GM23248 (cell line): ENCODE measurements at places on chromosomes 3 and 15.

DNA sequence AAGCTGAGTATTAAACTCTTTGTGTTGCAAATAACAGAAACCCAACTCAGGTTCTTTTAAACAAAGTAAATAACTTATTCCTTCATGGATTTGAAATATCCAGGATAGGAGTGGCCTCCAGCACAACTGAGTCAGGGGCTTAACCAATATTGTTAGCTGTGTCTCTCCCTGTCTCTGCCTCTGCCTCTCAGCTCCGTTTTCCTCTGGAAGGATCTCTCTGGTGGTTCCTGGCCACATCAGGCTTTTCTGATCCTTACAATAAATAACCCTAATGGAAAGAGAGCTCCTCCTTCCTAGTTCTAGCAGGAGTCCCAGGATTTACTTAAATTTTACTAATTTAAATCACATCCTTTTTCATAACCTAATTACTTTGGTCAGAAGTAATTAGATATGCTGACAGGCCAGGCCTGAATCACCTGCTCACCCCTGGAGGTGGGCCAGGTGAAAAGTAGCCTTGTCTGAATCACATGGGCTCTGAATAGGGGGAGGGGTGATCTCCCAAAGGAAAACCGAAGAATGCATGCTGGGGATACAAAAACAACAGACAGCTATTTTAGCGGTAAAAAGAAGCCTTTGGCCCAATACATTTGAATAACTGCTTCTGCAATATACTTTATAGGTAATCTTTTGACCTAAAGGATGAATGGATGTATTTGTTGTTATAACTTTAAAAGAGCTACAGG, 75.4 kb downstream of the REC114 start:
- H3K27me3 ChIP-seq: no peaks in the 10 kb centered on the region
- no peak for DNase-seq
- H3K4me3 ChIP-seq: no peak overlapping the region
- H3K36me3 ChIP-seq: no peaks in the 10 kb centered on the region

DNA sequence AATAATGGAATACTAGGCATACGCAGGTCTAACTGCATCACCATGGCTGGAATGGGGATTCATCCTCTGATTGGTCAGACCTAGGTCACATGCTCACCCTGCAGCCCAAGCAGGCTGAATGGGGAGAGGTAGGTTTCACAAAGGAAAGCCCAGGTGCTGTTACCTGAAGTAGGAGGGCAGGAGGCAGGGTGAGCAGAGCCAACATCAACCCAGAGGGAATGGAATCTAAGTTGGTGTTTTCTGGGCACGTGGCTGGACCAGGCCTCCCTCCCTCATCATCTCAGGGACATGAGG, 6.7 kb upstream of the H1-8 start:
- H3K27ac ChIP-seq: no peak overlapping the region
- H3K27me3 ChIP-seq: no peaks in the 10 kb centered on the region
- no peaks in the 10 kb centered on the region for H3K36me3 ChIP-seq
- no peak for DNase-seq
- H3K4me1 ChIP-seq: no peaks in the 10 kb centered on the region

DNA sequence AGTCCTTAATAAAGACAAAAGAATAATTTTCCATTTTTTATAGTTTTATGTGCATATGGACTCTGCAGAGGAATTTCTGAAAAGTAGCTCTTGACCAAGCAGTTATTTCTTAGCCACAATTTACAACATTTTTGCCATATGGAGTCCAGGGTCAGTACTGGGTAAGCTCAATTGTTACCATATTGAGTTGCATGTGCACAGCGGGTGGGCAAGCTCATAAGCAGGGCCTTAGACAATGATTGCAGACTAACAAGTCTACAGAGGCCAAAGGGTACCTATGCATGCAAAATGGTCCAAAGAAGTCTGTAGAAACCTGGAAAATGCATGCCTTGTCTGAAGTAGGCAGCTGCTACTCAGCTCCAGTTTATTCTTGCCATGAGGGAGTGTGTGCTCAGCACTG, 19.0 kb upstream of the ARHGEF26 start:
- H3K4me1 ChIP-seq: peaks cover 6% of the 10 kb centered on the region; the same call in 1 of the 2 replicates
- H3K36me3 ChIP-seq: no peaks in the 10 kb centered on the region
- H3K4me3 ChIP-seq: no peak overlapping the region
- no peaks in the 10 kb centered on the region for H3K27me3 ChIP-seq
- no peak for DNase-seq
- no peak overlapping the region for H3K27ac ChIP-seq

DNA sequence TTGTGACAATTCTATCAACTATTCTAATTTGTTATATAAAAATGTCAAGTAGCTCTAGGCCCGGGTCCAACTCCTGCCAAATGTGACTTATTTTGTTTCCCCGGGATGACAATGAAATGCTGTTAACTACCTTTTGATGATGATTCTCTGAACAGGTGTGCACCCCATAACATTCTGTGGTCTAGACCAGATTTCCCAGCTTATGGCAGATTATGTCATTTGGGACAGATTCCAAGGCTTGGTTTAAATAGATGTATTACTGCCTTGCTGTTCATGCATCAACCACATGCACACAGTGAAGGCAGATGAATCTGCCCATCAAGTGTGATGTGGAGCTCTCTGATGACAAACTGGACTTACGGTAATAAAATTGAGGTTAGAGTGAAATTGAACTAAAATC, 150.5 kb downstream of the MECOM start:
- no peak overlapping the region for H3K4me3 ChIP-seq
- H3K36me3 ChIP-seq: no peaks in the 10 kb centered on the region
- DNase-seq: no peak
- no peak overlapping the region for H3K27ac ChIP-seq

DNA sequence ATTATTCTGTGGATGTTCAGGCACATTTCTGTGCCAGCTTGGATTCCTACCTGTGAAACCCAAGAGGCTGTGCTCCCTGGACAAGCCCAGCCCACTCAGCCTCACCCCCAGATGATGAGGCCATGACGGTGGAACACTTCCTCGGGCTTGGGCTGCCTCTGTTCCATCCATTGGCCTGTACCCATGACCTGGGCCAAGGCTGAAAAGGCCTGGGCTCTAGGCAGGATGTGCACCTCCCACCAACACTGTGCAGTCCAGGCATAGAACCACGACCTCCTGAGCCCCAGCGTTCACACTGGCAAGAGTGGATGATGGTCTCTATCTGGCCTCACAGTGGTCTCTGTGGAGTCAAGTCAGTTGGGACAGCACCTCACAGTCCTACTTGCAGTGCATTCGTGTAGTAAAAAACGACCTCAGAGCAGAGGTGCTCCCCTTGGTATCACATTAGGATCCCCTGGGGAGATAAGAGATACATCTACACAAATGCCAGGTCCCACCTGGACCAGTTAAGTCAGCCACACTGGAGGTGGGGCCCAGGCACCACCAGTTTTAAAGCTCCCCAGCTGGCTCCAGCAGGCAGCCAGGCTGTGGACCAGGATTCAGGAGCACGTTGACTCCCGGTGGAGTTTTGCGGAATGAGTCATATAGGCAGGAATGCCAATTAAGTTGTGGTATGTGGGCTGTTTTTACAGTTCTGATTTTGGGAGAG, 39.0 kb upstream of the IGF1R start:
- H3K27me3 ChIP-seq: peaks cover 18% of the 10 kb centered on the region; the same call in 1 of the 2 replicates
- H3K4me1 ChIP-seq: 0 out of 2 replicates have a peak, but pooled peaks cover 4% of the 10 kb centered on the region
- no peaks in the 10 kb centered on the region for H3K36me3 ChIP-seq
- DNase-seq: peak; percentile 57

DNA sequence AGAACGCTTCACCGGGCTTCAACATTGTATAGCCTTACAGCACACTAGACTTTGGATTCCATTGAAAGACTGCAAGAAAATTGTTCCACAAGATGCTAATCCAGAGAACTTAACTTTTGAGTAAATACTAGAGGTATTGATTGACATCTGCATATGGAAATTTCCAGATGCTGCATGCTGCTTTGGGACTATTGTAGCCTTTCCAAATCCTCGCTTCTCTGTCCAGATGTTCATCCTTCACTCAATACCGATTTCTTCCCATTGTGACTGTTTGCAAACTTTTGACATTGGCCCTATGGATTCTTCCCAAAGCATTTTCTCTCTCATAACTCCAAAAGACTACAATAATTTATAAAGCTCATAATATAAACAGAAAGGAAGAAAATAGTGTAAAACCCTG, 41.4 kb downstream of the COL6A6 start:
- no peaks in the 10 kb centered on the region for H3K4me1 ChIP-seq
- H3K4me3 ChIP-seq: no peak overlapping the region
- no peaks in the 10 kb centered on the region for H3K36me3 ChIP-seq
- H3K27me3 ChIP-seq: 0 out of 2 replicates have a peak, but pooled peaks cover 4% of the 10 kb centered on the region
- no peak overlapping the region for H3K27ac ChIP-seq
- no peak for DNase-seq

GRCh38 chr15:68365140-68365745, 66.7 kb downstream of the ITGA11 start:
- no peak for DNase-seq
- H3K27ac ChIP-seq: no peak overlapping the region
- peaks cover 57% of the 10 kb centered on the region for H3K36me3 ChIP-seq
- H3K4me3 ChIP-seq: no peak overlapping the region
- no peaks in the 10 kb centered on the region for H3K27me3 ChIP-seq

DNA sequence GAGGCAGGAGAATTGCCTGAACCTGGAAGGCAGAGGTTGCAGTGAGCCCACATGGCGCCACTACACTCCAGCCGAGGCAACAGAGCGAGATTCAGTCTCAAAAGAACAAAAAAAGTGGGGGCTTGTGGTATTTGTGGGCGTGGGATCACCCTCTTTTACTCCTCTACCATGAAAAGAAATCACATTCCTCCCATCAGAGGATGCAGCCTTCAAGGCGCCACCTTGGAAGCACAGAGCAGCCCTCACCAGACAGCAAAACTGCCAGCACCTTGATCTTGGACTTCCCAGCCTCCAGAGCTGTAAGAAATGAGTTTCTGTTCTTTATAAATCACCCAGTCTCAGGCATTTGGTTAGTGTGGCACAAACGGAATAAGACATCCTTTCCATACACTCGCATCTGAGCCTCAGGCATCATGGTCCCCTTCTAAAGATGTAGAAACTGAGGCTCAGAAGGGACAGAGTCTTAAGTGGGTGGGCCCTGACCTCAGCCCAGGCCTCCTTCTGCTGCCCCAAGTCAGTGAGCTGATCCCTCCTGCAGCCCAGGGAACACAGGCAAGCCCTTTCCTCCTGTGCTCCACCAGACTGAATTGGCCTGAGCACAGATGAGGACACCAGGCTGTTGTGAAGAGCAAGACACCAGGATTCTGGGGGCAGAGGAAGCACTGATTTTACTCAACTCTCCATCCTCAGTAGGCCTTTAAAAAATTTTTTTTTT, 201.7 kb upstream of the LINGO1 start:
- peaks cover 9% of the 10 kb centered on the region; the same call in 1 of the 2 replicates for H3K4me1 ChIP-seq
- no peak overlapping the region for H3K4me3 ChIP-seq
- no peak overlapping the region for H3K27ac ChIP-seq
- no peak for DNase-seq
- peaks cover 40% of the 10 kb centered on the region for H3K27me3 ChIP-seq

DNA sequence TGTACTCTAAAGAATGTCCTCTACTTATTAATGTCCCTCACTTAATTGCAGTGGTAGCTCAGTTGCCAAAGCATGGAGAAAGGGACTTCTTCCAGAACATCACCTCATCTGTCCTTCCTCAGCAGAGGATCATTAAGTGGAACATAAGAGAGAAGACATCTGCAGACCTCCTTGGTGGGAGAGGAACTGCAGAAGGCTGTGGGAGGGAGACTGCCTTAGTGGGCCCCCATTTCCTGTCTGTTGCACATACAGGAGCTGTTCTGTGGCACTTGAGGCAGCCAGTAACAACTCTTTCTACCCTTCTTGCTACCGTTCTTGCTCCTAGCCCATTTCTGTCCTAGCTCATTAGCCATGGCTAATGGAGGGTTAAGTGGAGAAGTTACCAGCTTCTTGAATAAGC, 33.6 kb downstream of the HPS3 start:
- peaks cover 47% of the 10 kb centered on the region for H3K36me3 ChIP-seq
- H3K4me1 ChIP-seq: no peaks in the 10 kb centered on the region
- no peak for DNase-seq
- H3K4me3 ChIP-seq: no peak overlapping the region
- H3K27ac ChIP-seq: no peak overlapping the region
- no peaks in the 10 kb centered on the region for H3K27me3 ChIP-seq

- H3K27ac ChIP-seq: no peak overlapping the region
- no peaks in the 10 kb centered on the region for H3K4me1 ChIP-seq
- no peak for DNase-seq
These were observed 234.4 kb upstream of the TPRG1 start for GRCh38 chr3:188937389-188937788.

DNA sequence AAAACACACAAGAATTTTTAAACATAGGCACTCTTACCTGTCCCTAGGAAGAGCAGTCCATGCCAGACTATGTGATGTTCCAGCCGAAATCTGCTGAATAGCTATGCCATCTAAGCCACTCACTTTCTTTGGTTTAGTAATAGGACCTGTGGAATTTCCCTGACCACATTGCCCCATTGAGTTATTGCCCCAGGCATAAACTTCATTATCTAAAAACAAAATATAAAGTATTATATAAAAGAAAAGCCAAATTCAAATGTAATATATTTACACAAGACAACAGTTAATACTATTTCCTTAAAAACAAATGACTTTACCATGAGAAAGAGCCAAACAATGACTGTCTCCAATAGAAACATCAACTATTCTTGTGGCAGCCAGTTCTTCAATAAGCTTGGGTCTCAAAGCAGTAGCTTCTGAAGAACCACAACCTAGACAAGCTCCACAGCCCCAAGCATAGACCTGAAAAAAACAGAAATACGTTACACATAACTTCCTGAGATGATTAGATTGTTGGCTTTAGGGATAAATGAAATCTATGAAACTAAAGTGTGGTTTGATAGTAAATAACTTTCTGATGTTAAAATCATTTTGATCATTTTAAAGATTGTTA, 84.3 kb downstream of the HERC1 start:
- H3K36me3 ChIP-seq: peaks cover 52% of the 10 kb centered on the region
- no peak overlapping the region for H3K4me3 ChIP-seq
- no peaks in the 10 kb centered on the region for H3K27me3 ChIP-seq
- peak; percentile 12 for DNase-seq
- H3K4me1 ChIP-seq: no peaks in the 10 kb centered on the region
